Stimulated activated CD4-positive, alpha-beta T cell treated with anti-CD3 and anti-CD28 coated beads, Interleukin-1b, Interleukin-23, amount 100 ng/mL, for 4 hours (primary cell): ENCODE measurements at places on chromosomes 5 and 9.

DNA sequence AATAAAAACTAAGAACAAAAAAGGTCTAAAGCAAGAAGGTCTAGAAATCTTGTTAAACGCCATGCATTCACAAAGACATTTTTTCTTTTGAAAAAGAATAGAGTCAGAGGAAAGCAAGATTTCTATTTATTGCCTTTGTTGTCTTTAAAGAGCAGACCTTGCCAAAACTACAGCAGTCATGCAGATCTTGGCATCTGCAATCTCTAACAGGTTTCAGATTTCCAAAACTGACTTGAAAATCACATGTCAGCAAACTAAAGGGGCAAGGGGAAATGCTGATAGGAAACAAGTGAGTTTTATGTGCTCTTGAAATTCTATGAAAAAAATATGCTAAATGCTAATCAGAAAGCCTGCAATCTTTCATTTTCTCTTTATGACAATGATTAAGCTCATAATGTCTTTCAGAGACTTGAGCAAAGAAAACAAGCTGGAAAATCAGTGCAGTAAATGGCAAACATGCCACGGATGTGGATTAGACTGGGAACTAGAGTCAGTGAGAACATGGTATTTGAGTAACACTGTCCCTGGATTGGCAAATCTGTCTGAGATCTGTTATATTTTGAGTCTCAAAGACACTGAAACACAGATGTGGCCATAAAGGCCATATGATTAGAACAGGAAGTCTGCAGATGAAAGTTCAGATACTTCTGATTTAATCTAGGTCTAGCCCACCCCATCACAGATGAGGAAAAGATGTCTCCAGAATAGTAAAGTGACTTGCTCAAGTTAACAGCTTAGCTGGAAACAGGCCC lies 361.4 kb upstream of the RPS23 start:
- DNase-seq, result no peak

DNA sequence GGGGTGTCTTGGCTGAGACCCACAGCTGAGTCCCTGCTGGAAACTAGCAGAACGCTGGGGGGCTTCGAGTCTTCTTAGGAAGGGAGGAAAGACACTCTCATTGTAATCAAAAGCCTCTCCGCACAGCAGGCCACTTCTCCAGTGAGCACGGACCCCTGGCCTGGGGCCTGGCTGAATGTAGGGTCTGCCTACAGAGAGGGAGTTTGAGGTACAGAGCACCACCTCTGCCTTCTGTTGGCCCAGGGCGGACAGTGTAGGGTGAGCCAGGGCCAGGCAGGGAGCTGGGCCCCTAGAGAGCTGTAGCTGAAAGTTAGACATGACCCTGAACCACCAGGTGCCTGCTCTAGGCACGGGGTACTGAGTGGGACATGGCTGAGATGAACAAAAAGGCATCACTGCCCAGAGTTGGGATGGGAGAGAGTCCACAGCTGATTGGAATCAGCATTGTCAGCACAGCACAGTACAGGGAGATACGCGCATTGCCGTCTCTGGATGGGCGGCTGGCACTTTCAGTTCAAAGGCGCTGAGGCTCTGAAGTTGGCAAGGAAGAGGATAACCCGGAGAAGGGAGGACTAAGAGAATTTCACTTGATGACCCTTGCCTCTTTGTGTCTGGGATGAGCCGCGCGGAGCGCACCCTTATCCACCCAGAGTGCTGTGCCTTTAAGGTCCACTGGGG lies 363 bp upstream of the SLC25A48 start:
- no peak for DNase-seq

DNA sequence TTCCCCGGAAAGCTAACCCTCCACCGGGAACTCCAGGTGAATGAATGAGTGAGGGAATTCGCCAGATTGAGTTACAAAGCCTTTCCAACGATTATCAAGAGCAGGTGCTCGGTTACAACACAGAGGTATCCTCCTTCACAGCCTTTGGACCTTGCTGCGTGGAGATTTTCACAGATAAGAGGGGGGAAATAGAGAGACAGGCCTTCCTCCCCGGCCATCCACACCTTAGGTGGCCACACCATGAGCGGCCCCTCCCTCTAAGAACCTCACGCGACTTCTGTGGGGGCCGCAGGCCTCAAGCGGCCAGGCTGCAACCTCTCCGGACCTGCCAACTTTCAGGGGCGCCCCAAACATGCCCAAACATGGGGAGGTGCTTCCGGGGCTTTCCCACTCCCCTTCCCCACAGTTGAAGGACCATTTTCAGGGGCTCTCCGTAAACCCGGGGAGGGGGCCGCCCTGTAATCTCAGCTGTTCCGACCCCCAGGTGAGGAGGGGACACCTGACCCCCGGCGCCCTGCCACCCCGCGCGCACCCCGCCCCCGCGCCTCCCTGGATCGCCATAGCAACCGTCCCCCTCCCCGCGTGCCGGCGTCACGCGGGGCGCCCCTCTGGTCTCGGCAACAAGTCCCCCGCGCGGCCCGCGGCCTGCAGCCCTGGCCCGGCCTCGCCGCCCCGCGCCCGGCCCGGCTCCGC lies 603 bp downstream of the DENND1A start:
- DNase-seq, result peak; percentile 33

DNA sequence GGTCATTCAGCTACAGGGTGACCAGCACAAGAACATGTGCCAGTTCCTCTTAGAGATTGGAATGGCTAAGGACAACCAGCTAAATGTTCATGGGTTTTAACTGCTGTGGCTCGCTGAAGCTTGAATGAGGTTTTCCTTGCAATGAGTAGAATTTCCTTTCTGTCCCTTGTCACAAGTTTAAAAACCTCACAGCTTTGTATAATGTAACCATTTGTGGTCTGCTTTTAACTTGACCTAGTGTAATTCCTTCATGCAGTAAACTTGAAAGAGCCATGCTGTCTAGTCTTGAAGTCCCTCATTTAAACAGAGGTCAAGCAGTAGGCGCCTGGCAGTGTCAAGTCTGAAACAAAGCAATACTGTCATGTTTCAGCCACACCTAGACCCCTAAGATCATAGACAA lies 181.3 kb upstream of the DMRT1 start:
- no peak for DNase-seq

DNA sequence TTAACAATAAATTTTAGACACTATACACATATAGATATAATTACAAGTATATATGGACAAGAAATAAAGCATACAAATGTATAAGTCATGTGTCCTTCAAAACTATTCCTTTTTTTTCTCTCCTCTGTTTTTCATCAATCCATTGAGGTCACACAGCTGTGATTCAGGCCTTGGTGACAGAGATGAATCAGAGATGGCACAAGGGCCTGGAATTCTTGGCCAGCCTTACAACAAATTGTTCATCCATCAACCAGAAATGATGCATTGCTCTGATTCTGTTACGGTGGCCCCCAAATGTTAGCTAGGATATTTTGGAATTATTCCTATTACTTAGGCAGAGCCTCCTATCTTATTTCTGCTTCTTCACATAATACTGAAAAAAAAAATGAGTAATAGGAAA lies 108.7 kb upstream of the MPDZ start:
- DNase-seq, result no peak

GRCh38 chr9:94728719-94729118 lies 2.2 kb downstream of the AOPEP start:
- DNase-seq, result no peak

DNA sequence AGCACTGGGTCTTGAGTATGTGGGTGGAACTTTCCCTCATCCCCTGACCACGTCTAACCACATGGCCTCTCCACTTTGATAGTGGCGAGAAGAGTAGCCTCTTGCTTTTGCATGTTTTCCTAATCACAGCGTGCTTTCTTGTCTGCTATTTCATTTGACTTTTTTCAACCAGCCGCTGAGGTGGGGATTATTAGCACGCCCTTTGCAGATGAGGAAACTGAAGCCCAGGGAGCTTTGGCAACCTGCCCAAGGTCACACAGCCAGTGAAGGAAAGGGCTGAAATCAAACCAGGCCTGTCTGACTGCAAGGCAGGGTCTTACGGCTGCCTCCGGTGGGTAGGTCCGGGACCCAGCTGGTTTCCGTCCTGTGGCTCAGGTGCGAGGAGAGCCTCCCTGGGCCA lies 106.5 kb upstream of the MSX2 start:
- no peak for DNase-seq

- DNase-seq, result no peak
These were observed 71.7 kb downstream of the SUSD1 start for GRCh38 chr9:112103405-112103804.

- DNase-seq, result no peak
These were observed 41.0 kb upstream of the EGFL7 start for GRCh38 chr9:136621734-136622093.

- DNase-seq, result no peak
These were observed 94.4 kb downstream of the GAPVD1 start for GRCh38 chr9:125356032-125356431.

- DNase-seq, result no peak
These were observed 159.4 kb downstream of the ARHGAP26 start for GRCh38 chr5:142929587-142929986.

DNA sequence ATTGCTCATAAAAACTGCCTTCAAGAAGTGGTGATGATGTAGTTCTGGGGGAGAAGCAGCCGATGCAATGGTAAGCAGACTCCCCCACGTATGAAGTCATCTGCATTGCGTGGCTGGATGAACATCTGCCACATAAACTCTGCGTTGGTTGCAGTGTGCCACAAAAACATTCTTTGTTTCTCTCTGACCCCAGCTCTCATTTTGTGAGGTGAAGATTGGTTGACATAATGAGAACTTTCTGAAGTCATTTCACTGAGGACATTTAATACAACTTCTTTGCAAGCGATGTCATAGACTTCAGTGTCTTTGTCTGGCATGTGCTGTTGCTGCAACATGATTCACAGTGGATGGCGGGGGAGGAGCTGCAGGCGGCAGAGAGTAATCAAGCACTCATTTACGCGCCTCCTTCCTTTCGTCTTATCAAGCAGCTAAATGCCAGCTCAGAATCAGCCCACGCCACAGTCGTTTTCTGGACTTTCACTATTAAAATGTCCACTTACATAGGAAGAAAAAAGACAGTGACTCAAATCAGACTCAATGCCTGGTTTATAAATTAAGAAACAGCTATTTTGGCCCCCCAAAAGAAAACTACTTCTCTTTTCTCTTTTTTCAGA lies 91.5 kb upstream of the NFIL3 start:
- DNase-seq, result no peak

GRCh38 chr5:50658246-50658645 lies 8.2 kb upstream of the PARP8 start:
- DNase-seq, result no peak

- no peak for DNase-seq
These were observed 21.0 kb downstream of the SNX30 start for GRCh38 chr9:112771359-112772214.

- DNase-seq, result no peak
These were observed 202.9 kb upstream of the MSX2 start for GRCh38 chr5:174521449-174521848.

DNA sequence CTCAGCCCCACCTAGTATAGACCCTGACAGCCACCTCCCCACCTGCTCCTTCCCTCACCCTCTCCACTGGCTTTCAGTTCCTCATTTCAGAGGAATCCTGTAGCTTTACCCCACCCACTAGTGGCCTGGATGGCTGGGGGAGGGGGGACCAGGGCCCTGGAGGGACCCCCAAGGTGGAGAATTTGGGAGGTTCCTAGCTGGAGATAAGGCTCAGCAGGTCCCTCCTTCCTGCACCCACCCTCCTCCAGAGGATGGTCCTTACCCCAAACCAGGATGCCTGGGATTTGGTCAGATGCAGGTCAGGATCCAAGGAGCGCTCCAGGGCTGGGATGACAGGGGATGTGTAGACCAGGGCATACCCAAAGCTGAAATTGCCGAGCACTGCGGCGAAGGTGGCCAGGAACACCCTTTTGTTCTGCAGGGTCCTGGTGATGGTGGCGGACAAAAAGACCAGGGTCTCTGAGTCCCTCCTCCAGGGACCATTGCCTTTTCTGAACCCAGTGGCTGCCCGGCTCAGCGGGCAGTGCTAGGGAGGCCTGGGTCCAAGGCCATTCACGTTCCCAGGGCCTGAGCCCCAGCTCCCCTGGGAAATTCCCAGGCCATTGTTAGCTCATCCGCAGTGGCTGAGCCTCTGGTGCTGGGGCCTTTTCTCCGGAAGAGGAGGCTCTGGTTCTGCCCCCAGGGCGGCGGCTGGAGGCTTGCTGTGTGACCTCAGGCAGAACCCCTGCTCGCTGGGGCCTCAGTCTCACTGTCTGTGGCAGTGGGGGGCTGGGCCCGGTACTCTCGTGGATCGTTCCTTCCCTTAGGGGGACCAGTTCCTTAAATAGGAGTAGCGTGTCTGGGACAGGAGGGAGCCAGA lies 678 bp downstream of the SLC2A6 start:
- DNase-seq, result no peak

- no peak for DNase-seq
These were observed 32.2 kb upstream of the ROPN1L start for GRCh38 chr5:10409504-10409903.

DNA sequence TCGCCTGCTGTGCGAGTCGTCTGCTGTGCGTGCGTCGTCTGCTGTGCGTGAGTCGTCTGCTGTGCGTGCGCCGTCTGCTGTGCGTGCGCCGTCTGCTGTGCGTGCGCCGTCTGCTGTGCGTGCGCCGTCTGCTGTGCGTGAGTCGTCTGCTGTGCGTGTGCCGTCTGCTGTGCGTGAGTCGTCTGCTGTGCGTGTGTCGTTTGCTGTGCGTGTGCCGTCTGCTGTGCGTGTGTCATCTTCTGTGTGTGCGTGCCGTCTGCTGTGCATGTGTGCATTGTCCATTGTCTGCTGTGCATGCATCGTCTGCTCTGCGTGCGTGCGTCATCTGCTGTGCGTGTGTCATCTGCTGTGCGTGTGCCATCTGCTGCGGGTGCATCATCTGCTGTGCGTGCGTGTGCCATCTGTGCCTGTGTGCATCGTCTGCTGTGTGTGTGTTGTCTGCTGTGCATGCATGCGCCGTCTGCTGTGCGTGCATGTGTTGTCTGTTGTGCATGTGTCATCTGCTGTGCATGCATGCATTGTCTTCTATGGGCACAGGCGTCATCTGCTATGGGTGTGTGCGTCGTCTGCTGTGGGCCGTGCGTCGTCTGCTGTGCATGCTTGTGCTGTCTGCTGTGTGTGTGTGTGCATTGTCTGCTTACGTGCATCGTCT lies 68.6 kb upstream of the IRX4 start:
- DNase-seq, result no peak

- DNase-seq, result no peak
These were observed 403.6 kb upstream of the IRX2 start for GRCh38 chr5:3155046-3155445.
